ENCODE measurements at places on chromosomes 6 and 20.

DNA sequence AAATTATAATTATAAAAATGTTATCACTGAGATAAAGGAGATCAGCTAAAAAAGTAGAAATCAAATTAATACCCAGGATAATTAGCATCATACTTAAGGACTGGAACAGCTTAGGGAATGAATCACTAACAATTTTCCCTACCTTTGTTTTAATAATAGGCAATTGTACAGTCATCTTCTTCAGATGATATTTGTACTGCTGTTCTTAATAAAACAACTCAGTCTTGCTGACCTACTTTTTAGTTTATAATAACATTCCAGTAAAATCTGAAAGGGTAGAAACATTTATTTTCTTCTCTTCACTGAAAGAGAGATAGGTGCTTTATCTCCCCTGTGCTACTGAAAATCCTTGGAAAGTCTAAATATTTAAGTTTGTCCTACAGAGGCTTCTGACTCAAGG, 271.2 kb upstream of the THEMIS start:
- DNase-seq: no peak

DNA sequence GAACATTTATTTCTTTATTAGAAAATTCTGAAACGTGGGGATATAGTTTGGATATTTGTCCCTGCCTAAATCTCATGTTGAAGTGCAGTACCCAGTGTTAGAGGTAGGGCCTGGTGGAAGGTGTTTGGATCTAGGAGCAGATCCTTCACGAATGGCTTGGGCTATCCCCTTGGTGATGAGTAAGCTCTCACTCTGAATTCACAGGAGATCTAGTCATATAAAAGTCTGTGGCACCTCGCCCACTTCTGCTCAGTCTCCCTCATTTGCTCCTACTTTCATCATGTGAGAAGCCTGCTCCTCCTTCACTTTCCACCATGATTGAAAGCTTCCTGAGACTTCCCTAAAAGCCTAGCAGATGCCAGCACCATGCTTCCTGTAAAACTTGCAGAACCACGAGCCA, 96.8 kb upstream of the GJE1 start:
- DNase-seq: no peak

DNA sequence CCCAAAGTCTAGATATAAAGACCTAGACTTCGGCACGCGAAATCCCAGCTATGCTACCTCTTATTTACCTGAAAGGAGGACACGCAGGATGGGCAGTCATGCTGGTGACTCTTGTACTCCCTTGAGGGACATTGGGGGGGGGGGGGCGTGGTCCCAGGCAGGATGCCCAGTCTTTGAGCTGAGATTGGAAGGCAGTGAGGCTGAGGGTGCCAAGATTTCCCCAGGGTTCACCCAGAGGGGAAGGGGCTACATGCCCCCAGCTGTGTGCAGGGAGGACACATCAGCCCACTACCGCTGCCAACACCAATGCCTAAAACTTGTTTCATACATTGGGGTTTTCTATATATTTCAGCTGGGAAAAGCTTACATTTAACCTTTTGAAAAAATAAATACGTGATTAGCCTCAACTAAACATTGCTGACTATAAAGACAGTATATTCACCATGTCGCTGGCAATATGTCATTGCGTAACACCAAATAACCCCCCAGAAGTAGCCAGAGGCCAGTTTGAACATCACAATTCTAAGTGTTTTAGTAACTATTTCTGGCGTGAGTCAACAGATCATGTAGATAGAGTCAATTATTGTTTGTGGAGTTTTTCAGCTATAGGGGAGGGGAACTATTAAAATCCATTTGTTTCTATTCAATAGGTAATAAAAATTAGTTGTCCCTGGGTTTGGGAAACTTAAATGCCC, 21.6 kb downstream of the MGME1 start:
- no peak for DNase-seq

DNA sequence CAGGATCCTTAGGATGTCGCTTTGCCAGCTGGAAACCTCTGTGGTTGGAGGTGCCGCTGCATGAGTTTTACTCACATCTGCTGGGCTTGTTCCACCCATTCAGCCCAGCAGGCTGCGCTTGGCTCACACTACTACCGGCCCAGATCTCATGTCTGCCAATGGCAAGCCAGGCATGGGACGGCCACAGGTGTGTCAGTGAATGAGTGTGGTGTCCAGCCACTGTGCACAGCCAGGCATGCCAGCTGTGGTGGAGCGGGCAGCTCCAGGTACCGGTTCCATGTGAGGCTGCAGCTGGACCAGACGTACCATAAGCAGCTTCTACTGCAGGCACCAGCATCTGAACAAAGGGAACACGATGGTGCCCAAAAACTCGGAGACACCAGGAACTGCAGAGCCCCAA, 33.1 kb upstream of the ASF1A start:
- DNase-seq: no peak

DNA sequence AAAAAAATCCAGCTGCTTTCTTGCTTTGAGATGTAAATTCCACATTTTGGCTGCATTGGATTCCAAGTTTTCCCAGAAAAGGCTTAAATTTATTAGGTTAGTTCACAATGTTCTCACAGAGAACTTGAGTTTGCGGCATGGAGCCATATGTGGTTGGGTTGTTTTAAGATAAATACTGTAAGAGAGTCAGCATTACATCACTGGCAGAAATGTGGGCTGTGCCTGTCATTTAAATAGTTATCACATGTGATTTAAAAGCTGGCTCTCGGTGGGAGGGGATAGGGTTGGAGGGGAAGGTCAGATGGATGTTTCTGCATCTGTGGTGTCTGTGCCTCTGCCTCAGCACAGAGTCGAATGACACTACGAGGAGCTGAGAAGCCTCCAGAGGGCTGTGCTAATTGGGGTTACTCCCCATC, 73.8 kb upstream of the SCP2D1 start:
- DNase-seq: no peak

GRCh38 chr6:26172608-26172968, 85.4 kb downstream of the HFE start:
- DNase-seq: peak; percentile 30

- DNase-seq: no peak
Observed at GRCh38 chr6:158249340-158249836, 62.9 kb upstream of the TULP4 start.

GRCh38 chr6:137641474-137642077, 147.4 kb upstream of the OLIG3 start:
- DNase-seq: peak; percentile 75

DNA sequence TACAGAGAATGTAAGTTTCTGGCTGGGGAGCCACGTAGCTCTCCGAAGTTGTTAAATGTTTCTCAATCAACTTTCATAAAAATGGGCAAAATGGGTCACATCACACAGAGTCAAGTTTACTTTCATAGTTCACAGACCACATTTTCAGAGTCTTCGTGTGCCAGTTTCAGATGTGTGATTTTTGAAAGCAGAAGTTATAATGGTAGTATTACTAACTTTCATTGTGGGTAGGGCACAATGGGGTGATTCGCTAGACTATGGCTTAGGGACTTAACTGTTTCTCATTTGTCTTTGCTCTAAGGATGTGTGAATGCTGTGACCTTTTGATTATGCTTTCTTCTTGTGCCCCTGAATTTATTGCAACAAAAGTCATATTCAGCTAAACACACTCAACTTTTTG, 109.0 kb upstream of the SUPT3H start:
- DNase-seq: no peak

DNA sequence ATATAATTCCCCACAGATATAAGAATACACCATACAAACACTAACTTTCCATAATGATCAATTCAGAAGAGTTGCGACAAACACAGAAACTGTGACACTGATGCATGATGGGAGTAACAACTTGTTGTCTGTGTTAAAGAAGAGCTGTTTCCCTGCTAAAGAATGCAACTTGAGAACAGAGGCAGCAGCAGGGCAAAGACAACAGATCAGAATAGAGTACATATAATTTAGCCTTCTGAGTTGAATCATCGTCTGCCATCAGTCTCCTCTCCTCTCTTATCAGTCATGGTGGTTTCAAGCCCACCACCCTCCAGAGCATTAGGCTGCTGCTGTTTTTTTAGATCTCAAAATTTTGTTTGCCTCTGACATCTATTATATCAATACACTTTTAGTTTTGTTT, 280.4 kb downstream of the UBE3D start:
- no peak for DNase-seq

DNA sequence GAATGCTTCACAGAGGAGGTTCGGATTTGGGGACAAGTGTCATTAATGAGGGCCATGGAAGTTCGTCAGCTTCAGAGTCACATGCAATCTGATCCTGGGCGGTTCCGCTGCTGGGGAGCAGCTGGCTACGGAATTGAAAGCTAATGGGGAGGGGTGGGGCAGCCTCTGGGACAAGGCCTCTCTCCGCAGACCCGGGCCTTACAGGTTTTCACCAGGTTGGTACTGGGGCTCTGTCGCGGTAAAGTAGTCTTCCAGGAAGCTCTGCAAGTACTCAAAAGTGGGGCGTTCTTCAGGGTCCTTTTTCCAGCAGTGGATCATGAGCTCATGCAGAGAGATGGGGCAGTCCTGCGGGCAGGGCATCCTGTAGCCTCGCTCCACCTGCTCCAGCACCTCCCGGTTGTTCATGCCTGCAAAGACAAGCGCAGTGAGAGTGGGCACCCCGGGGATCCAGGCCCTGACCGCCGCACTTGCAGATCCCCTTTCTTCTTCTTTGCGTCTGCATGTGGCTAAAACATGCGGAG, 55.9 kb upstream of the TRAF3IP2 start:
- DNase-seq: no peak

GRCh38 chr20:4585104-4585753, 136.5 kb upstream of the PRND start:
- DNase-seq: no peak

DNA sequence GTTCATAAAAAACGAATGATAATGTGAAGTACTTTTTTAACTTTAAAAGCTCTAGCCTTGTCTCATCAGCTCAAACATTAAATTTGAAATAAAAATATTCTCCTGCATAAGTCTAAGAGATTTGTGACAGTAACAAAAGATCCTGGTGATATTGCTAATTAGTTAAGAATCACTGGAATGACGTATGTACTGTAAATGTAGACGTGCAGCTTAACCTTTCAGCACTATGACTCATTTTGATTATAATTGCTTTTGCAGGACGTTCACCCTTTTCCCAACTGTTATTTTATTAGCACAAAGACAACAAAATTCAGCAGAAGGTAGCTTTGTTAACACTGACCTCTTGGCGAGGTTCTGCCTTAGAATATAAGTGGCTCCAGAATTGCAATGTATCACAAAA, 68.6 kb downstream of the TENT5A start:
- no peak for DNase-seq

DNA sequence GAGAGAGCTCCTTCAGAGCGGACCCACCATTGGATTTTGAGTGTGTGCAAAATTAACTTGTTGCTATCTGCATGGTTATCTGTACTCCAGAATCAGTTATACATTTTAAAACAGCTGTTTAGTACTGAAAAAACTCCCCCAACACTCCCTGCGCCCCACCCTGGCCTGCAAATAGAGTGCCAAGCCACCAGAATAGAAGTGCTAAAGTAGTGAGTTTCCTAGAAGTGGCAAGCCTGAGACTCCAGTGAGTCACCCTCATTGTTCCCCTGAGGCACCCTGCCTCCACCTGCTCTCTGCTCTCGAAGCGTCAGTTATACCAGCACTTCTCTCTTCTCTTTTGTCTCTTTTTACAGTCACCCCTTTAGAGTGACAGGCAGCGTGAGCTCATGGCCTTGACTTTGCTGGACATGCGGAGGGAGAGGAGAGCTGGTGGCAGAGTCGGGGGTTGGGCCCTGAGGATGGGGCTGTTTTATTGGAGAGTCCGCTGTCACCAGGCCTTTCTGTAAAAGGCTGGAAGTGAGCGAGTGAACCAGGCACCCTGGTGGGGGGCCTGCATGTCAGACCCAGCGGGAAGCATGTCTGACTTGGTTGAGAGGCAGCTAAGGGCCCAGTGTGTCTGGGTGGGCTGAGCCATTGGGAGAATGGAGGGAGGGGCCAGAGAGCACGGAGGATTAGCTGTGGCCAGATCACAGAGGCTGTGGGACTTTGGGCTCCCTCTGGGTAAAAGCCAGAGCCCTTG, 10.4 kb downstream of the IGF2R start:
- DNase-seq: peak; percentile 96

GRCh38 chr6:56349194-56349593, 101.8 kb upstream of the COL21A1 start:
- no peak for DNase-seq

DNA sequence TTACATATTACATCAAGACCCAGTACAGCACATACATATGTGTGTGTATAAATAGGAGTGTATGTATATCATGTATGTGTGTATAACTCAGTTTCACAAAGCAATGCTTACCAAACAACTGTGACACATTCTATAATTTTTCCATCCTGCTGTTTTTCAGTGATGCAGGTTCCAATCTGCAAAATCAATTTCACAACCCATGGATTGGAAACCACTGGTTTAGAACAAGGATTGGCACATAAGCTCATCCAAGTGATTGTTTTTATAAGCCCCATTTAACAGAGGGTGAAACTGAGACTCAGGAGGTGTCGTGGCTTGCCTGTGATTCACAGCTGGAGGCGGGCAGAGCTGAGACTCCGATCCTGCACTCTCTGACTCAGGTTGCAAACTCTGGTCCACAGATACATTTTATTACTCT, 158.2 kb downstream of the ZMYND8 start:
- DNase-seq: no peak

- DNase-seq: no peak
Observed at GRCh38 chr20:39916236-39916765, 772.7 kb downstream of the MAFB start.

DNA sequence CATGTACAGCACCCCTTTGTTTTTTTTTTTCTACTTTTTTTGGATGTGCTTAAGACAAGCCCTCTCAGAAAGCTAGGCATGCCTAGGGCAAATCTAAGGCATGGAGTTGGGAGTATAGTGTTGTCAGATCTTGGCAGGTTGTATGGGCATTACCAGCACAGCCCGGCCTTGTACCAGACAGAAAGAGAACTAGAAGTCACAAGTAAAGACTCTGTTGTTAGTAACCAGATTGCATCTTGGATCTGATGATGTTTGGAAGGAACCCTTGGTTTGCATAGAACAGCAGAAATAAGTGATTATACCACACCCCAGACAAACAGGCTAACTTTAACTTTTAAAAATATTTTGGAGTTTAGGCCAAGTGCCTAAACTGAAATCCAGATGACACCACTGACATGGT, 25.6 kb downstream of the STK35 start:
- DNase-seq: no peak

- DNase-seq: no peak
Observed at GRCh38 chr20:58399926-58400325, 10.9 kb downstream of the VAPB start.

DNA sequence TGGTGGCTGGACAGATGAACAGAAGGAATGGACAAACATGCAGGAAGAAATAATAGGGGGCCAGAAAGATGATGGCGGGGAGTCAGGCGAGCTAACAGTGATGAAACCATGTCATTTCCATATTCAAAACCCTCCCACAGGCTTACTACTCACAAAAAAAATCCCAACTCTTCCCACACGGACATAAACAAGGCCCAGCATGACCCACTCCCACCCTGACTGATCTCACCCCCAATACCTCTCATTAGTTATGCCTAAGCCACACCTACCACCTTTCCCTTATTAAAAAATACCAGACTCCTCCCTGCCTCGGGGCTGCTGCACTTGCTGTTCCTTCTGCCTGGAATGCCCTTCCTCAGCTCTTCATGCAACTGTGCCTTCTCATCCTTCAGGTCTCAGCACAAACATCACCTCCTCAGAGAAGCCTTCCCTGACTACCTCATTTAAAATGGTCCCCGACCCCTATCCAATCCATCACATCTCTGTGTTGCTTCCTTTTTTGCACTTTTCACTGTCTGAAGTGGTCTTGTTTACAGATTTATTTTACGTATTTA, 145.8 kb downstream of the PREX1 start:
- no peak for DNase-seq
